ENCODE measurements at places on chromosomes 6 and 20.
A peak's percentile ranks its signal among the peaks of the same experiment; 100 is the strongest.

DNA sequence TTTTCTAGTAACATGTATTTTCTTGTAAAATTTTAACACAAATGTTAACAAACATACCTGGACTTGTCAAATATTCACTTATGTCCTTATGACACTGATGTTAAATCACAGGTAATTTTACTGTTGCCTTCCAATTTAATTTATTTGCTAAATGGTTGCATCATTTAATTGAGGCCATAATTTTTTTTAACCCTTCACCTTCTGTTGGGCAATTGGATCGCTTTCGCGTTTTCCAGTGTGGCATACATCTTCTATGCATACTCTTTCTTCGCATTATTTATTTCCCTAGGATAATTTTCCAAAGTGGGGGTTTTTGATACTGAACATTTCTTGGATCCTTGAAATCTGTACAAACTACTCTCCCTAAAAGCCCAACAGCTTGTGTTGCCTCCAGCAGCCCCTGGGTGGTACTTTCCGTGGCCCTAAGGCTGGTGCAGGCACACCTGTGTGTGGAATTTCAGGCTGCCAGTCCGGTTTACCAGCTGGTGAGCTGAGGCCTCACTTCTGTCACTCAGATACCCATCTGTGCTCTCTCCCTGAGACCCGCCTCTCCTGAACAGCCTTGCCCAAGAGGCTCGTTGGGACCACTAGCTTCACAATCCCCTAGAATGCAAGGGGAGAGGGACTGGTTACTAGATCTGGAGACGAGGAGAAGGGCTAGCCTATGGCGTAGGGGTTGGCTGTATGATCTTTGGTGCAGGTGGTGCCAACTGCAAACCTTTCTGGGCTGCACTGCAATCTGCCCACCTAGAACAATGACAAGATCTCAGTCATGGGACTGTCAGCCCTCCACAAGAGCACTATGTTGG is 11.2 kb upstream of the C20orf144 start:
- DNase-seq: peak; percentile 38

GRCh38 chr20:15379681-15380296 is 1042.4 kb upstream of the FLRT3 start:
- DNase-seq: no peak

- DNase-seq: no peak
Observed at GRCh38 chr6:71317441-71317840, 28.8 kb downstream of the OGFRL1 start.

GRCh38 chr6:148440877-148441453 is 98.3 kb downstream of the SASH1 start:
- DNase-seq: peak; percentile 72

DNA sequence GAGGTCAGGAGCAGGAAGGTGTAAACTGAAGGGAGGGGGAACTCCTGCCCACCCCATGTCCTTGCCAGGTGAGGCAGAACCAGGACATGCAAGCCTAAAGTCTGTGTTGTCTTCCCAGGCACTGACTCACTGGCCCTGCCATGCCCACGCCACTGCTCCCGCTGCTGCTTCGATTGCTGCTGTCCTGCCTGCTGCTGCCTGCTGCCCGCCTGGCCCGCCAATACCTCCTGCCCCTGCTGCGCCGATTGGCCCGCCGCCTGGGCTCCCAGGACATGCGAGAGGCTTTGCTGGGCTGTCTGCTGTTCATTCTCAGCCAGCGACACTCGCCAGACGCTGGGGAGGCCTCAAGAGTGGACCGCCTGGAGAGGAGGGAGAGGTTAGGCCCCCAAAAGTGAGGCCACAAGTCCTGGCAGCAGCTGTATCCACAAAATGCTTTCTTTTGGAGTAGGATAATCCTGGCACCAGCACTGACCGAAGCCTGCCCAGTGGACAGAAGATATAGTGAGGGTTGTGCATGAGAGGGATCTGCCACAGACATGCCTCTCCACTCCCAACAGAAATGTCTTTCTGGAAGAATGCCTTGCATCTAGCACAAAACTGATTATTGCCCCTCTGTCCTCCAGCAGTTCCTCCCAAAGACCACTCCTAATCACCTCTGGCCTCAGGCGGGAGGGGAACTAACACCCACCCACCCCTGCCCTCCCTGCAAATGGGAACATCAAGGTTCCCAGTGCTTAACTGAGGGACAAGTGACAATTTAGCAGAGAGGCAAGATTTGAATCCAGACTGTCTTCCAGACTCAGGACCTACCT is 812 bp downstream of the MYMX start:
- DNase-seq: peak; percentile 47

GRCh38 chr20:15191082-15191723 is 853.8 kb upstream of the FLRT3 start:
- DNase-seq: no peak

- no peak for DNase-seq
Observed at GRCh38 chr6:162596676-162597075, 130.9 kb downstream of the PRKN start.

GRCh38 chr20:60817891-60818290 is 434.2 kb upstream of the CDH4 start:
- DNase-seq: no peak

- no peak for DNase-seq
Observed at GRCh38 chr6:19562468-19562867, 274.7 kb upstream of the ID4 start.

- DNase-seq: no peak
Observed at GRCh38 chr6:100462706-100463629, 1.8 kb downstream of the SIM1 start.

DNA sequence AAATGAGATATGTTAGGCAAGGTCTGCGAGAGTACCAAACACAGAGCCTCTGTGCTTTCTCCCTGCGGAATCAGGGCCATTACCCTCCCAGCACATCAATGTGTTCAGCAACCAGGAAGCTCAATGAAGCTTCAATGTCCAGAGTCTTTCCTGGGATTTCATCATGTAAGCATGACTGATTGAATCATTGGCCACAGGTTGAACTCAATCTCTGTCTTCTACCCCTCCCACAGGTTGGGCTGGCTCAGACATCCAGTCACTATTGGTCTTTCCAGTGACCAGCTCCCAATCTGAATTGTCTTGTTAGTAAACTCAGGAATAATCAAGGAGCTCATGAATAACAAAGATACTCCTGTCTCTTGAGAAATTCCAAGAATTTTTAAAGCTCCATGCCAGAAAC is 2.7 kb upstream of the DTD1 start:
- peak; percentile 74 for DNase-seq

DNA sequence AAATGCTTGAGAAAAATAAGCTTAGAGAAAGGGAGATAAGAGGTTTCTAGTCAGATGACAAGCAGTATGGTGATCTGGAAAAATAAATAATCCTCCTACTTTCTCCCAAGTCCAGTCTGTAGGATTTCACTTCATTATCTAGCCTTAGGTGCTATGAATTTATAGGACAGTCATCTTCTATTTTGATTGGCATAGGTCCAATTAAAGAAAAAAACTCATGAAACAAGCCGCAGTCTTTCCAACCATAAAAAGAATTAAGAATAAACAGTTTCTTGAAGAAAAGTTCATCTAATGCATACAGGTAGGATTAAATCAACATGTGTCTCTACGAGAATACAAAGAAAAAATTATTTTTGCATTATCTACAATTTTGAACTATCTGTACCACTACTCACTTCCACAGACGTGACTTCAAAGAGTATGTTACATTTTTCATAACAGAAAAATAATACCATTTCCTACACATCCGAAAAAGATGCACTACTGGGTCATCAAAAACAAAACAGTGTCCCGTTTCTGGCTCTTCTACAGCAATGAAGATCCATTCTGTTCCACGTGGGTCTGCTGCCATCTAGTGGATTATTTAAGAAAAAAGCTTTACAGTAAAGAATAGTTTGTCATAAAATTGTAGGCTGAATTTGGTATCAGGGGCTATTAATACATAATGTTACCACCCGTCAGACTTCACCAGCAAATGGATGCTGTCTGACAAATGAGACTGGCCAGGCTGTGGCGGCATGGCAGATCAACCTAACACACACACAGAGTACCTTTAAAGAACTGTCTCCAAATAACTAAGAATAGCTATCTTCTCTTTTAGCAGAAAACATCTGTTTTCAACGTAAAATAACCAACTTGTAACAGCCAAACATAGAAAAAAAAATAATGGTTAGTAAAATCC is 28.9 kb downstream of the STX7 start:
- peak; percentile 56 for DNase-seq

GRCh38 chr20:45583502-45583901 is 4.4 kb upstream of the WFDC8 start:
- DNase-seq: no peak

DNA sequence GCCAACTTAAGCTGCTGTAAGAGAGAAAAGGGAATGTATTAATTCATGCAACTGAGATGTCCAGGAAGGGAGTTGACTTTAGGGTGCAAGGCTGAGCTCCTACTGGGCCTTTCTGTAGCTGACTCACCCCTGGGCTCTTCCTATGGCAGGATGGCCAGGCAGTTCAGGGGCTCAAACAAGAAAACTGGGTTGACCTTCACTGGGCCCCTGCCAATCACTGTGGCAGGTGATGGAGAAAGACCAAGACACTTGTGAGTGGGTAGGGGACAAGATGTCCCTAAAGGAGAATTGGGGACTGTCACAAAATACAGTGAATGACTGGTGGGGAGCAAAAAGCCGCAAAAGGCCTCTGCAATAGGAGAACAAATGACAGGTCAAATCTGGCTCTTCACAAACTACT is 21.5 kb upstream of the RALGAPA2 start:
- no peak for DNase-seq

GRCh38 chr6:148027201-148027600 is 315.4 kb upstream of the SASH1 start:
- peak; percentile 76 for DNase-seq

DNA sequence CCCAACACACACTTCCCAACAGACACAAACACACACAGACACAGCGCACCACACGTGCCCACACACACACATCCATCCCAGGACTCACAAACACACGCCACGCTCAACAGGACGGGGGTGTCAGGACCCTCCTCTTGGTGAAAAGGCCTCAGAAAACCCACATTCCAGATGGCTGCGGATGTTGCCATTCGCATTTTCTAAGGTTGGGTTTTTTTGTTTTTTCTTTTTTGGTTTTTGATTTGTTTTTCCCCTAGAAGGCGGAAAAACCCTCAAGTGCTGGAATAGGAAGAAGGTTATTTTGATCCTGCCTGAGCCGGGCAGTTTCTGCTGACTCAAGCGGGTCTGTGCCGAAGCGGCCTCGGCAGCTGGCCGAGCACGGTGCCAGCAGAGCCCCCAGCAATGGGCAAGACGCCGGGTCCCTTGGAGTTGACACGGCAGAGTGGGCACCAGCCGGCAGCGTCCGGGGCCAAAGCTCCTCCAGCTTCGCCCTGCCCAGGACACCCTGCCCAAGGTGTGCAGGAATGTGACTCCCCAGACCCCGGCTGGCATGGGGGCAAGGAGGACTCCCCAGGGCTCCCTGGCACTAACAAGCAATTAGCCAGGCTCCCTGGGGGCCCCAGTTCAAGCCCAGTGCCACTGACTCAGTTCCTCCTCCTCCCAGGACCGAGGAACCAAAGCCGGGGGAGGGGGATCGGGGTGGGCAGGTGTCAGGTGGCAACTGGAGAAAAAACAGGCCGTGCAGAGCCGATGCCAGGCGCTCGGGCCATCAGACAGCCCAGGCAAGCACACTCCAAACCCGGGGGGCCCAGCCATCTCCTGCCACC is 40.9 kb upstream of the ZBP1 start:
- DNase-seq: no peak

DNA sequence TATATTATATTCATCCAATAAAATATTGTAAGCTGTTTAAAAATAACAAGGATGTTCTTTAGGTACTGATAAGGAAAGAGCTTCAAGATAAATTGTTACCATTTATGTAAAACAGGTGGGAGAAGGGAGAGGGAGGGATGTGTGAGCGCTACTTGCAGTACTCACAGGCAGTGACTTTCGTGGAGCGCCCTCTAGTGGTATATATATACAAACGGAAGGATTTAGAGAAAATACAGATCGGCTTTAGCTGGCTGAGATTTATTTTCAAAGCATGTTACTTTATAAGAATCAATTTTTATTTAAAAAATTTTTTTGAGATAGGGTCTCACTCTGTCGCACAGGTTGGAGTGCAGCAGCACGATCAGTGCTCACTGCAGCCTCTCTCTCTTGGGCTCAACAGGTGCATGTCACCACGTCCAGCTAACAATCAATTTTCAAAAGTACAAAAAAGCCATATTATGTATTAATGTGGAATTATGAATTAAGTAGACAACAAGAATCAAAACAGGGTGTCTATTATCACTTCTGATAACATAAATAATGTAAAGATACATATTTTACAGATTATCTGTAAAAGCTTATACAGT is 3.3 kb upstream of the MOG start:
- peak; percentile 59 for DNase-seq

DNA sequence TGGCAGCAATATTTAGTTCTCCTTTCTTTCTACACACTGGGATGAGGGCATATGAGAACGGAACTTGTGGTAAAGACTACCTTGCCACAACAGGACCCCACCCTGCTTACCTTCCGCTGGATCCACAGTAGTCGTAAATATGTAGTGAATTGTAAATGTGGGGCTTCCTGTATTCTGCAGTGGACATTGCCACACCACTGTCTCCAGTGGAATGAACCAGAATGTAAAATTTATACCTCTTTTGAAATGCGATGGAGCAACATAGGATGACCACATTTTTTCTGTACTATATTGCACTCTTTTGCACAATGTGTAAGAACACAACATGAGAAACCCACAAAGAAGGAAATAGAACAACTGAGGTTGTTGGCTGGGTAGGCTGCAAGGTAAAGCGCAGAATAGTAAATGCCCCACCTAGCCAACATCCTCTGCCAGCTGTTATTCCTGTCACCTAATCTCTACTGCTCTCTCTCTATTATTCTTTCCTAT is 16.1 kb upstream of the RIPOR2 start:
- no peak for DNase-seq

DNA sequence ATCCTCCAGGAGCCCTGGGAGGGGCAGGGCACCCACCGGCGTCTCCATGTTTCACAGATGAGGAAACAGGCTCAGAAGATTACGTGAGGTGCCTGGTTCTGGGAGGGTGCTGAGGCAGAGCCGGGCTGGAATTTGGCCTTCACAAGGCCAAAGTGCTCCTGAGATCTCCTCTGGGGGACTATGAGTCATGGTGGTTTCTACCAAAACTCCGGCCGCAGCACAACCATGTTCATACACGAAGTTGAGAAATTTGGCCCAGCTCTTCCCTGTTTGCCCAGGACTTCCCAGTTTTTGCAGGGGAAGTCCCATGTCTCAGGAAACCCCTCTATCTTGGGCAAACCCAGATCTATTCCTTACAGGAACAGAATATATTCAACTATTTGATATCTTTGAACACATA is 172.9 kb upstream of the CDYL start:
- DNase-seq: peak; percentile 99

- DNase-seq: peak; percentile 59
Observed at GRCh38 chr6:145669627-145670034, 65.7 kb downstream of the EPM2A start.

GRCh38 chr6:107720717-107721116 is 103.4 kb downstream of the SCML4 start:
- no peak for DNase-seq

GRCh38 chr6:131917318-131917717 is 33.9 kb downstream of the CCN2 start:
- no peak for DNase-seq

DNA sequence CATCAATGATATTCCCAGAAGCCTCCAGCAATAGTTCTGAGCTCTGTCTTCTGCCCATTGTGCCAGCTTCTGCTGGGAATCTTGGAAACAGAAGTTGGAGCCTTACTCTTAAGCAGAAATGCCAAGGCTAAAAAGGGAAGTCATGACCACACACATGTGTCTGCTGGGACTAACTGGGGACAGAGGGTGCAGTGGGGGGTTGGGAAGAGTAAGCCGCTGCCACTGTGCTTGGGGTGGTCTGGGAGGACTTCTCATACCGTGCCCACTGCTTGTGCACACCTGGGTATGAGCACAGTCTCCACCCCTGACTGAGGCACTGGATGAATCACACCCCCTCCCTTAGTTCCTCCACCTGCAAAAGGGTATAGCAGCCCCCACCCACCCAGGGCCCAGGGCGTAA is 90.7 kb downstream of the CDC5L start:
- DNase-seq: peak; percentile 35

Measured in bronchial epithelial cell (primary cell).